ENCODE measurements at places on chromosomes 3 and 15.

DNA sequence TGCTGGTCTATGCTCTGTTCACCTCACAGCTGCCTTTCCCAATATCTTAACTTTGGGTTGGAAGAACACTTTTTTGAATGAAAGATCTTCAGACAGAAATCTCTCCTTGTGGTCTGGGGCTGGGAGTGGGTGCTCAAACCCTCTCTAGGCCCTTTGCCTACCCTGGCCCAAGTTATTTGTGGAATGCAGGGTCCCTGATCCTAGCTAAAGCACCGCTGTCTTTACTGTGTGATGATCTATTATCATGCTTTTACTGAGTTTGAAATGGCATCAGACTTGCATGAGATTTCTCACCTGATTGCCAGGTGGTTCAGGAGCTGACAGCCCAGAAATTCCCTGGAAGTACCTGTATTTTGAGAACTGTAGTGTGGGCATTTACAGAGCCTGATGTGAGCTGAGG lies 412.7 kb upstream of the ONECUT1 start:
- DNase-seq, result no peak

- no peak for DNase-seq
These were observed 75.2 kb downstream of the NEO1 start for GRCh38 chr15:73127302-73127936.

DNA sequence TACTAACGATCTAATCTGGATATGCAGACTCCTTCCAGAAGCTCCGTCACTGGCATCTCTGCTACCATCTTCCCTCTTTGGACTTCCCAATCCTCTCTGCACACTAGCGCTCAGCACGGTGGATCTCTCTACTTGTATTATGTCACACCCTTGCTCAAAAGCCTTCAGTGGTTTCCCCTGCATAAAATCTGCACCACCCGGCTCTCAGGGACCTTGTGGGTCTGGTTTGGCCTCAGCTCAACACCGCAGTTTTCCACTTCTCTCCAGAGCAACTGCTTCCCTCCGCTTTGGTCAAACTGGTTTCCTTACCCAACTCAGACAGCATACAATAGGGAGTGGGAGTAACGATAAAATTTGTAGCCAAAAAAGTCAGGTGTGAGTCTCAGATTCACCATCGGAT lies 30.7 kb upstream of the HES1 start:
- DNase-seq, result no peak

- DNase-seq, result no peak
These were observed 558 bp upstream of the NCEH1 start for GRCh38 chr3:172711454-172711795.

DNA sequence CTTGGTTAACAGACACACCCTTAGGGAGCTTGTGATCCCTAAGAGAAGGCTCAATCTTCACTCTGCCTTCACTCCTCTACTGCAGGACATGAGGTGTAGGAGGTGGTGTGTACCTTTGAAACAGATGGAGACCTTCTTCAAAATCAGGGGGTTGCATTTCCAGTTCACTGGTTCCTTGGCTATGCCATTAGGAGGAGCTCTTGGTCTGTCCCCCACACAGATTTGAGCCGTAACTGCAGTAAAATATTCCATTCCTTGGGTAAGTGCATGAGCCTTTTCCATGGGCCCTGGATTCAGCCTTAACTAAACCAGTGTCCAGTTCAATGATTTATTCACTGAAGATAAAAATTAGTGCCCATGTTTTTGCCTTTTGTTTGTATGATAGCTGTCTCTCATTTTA lies 144.6 kb downstream of the MCTP2 start:
- no peak for DNase-seq

DNA sequence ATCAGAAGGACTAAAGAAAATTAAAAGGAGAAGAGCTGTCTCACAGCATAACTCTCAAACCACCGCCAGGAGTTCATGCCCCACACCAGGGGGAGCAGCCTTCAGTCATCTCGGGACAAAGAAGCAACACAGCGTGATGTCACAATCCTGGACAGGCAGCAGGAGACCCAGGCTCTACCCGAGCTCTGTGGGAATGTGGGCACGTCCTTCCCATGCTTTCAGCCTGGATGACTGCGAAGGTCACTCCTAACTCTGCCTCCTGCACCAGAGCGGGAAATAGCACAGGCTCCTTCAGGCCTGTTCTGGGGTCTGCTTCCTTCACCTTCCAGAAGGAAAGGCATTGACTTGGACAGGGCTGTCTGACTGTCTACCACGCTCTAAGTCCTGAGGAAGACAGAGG lies 31.3 kb downstream of the NOX5 start:
- DNase-seq, result no peak

GRCh38 chr3:32202496-32202895 lies 36.0 kb upstream of the CMTM8 start:
- no peak for DNase-seq

DNA sequence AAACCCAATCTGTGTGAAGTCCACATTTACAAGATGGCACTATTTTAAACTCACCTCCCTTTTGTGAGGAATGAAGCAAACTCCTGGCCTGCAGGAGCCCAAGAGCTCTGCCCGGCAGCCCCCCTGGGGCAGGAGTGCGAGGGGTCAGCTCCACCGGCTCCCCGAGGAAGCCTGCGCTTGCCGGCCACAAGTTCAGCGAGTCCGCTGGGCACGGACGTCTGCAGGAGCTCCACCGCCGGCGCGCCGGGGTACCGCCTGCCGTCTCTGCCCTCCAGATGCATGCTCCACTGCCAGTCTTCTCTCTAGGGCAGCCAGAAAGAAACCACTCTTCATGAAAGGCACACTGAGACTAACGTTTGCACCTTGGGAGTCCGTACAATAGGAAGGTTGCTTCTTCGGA lies 17.5 kb downstream of the OCA2 start:
- DNase-seq, result no peak

All from cortex of kidney (tissue), 1 donor.